ENCODE measurements at places on chromosomes 2 and 18.

GRCh38 chr18:22930089-22930713, 2.9 kb upstream of the RBBP8 start:
- peak; percentile 57 for DNase-seq

- no peak for DNase-seq
Measured at GRCh38 chr18:398935-399630, 101.4 kb downstream of the COLEC12 start.

- no peak for DNase-seq
Measured at GRCh38 chr2:216925636-216926366, 65.9 kb upstream of the TNP1 start.

- DNase-seq, result no peak
Measured at GRCh38 chr2:128573116-128573515, 254.4 kb upstream of the HS6ST1 start.

DNA sequence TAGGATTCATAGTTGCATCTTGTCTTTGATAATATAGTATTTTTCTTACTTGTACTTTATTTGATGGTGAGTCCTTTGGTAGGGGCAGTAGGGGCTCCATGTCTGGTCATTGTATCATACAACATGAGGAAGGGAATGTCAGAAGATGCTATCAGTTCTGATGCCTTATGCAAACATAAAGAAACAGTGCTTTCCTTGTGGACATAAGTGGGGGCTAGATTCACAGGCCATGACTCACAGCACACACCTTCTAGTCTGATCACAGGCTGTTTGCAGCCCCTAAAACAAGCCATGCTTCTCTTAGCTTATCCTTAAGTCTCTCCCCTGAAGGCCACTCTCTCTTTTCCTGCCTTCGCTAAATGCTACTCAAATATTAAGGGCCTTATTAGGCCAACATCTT, 10.7 kb upstream of the SLC14A1 start:
- DNase-seq, result no peak

- DNase-seq, result no peak
Measured at GRCh38 chr2:45342-46130, 769 bp downstream of the FAM110C start.

DNA sequence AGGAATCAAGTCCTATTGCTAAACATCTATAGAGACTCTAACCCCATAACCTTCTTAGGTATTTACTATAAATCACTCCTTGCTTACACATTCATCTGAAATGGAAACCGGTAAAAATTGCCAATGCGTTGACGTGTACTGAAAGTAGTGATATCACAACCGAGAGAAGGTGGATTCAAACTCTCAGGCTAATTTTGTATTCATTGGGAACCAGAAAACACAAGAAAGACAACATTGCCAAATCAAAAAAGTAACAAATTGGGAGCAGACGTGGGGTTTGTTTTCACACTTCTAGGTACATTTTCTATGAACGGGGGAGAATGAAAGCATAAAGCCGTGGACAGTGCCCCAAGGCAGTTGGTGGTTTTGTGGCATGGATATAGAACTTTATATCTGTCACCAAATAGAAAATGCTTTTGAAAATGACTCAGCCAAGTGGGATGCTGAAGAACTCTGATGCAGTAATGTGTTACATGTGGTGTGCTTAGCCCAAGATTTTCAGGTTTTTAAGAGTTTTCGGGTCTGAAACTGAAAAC, 155.1 kb upstream of the RASGRP3 start:
- peak; percentile 26 for DNase-seq

DNA sequence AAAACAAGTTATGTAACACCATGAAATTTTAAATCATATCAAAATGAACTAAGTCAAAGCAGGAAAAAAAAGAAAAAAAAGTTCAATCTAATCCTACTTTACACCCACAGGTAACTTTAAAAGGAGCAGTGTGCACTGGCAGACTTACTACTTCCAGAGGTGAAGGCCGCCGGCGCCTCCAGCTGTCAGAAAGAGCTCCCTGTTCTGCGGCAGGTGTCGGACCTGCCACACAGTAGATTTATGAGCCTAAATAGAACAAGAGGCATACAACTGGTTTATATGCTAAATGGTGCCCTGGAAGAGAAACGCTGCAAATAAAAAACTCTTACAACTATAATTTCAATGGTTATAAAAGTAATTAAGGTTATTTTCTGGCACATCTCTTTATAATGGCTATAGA, 23.1 kb upstream of the PNO1 start:
- no peak for DNase-seq

GRCh38 chr2:172196768-172197431, 94.2 kb upstream of the DLX2 start:
- DNase-seq, result peak; percentile 31

DNA sequence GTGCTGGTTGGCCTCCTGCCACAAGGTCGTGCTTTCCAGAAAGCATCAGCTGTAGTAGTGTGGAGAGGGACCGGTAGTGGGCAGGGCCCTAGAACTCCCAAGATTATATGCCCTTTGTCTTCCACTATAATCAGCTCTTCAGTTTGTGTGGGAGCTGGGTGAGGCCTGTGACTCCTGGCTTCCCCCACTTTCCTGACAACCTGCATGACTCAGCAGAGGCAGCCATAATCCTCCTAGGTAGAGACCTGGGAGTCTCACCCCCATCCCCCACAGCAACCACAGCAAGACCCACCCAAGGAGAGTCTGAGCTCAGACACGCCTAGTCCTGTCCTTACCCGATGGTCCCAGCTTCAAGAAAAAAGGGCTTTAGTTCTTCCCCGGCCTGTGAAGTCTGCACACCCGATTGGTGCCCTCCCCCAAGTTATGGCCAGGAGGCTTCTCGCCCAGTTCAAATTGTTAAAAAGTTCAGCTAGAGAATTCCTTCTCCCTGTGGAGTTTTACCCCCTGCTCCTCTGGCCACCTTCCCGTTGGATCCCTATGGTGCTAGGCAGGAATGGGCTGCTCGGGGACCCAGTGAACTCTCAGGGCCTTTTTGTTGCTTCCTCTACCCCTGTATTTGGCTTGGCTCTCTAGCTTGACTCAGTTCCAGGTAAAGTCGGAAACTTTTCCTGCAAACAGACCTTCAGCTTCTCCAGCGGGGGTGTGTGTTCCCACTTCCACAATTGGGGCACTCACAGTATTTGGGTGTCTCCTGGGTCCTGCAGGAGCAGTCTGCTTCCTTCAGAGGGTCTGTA, 57.8 kb upstream of the FAM237A start:
- no peak for DNase-seq

DNA sequence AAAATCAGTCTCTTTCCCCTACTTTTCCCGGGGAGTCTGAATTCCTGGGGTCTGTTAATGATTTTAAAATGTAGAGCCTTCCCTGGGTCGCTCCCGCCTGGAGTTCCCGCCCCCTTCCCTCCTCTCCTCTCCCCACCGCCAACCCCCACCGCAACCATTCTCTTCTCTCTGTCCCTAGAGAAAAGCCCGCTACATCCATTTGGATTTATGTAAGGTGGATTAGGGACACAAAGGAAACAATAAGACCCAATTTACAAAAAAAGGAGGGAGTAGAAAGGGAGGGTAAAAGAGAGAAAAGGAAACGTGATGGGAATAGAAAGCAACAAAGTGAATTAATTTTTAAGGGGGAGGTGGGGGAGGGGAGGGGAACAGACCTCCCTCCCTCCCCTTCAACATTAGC, 2.2 kb downstream of the EPHA4 start:
- DNase-seq, result no peak

DNA sequence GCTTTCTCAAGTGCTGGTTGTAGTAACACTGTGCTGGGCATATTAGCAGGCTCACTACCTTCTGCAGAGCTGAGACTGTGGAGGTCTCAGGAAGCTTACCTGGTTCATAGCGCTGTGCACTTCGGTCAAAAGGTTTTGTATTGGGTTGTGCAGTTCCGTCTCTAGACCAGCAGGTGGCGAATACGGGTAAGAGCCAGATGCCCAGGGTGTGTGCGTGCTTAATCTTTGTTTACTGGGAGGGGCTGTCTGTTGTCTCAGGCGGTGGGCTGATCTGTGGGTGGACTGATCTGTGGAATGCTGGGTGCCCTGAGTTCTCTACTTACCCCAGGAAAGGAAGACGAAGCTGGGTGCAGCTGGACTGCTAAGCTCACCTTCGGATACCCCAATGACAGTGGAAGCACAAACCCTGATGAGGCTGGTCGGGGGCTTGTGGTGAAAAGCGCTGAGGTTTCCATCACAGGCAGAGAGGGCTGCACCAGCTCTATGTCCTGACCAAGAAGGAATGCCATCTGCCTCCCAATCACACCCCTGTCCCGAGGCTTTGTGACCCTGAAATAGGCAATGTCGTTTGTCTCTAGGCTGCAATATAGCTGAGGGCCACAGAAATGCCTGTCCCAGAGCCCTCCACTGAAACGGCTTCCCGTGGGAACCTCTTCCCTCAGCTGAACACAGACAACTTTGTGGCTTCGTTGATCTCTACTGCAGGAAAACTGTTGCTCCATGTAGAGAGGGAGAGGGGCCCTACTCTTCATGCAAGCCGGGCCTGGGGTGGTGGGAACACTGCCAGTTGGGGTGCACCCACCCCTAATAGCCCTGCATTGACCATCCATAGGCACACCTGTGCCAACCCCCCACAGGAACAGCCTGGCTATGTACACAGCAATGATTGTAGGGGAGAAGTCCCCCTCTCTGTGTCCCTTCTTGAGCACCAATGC, 45.9 kb upstream of the FAM117B start:
- peak; percentile 47 for DNase-seq

GRCh38 chr2:158464426-158465281, 7.9 kb downstream of the PKP4 start:
- no peak for DNase-seq

DNA sequence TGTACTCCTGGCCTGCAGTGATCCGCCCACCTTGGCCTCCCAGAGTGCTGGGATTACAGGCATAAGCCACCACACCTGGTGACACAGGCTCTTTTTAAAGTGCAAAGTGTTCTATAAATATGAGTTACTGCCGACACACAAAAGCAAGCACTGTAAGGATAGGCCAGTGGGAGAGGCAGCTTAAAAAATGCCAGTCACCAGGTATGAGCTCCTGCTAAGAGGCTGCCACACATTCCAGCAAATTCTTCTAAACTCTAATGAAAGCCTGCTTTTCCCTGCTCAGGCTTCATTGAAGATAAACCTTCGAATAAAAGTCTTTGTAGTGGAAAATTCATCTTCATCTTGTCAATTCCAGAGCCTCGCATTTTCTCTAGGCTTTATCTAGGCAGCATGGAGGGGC, 203.0 kb upstream of the PID1 start:
- DNase-seq, result no peak

DNA sequence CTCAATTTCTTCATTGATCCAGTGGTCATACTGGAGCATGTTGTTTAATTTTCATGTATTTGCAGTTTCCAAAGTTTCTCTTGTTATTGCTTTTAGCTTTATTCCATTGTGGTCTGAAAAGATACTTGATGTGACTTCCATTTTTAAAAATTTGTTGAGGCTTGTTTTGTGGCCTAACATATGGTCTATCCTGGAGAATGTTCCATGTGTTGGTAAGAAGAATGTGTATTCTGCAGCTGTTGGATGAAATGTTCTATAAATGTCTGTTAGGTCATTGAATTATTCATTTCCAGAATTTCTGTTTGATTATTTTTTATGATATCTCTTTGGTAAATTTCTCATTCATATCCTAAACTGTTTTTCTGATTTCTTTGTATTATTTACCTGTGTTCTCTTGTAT, 139.8 kb upstream of the THUMPD2 start:
- no peak for DNase-seq

GRCh38 chr2:177797808-177798207, 274.8 kb downstream of the PDE11A start:
- no peak for DNase-seq

GRCh38 chr2:23699580-23699925, 227.4 kb downstream of the ATAD2B start:
- DNase-seq, result no peak

- DNase-seq, result no peak
Measured at GRCh38 chr18:22345718-22346117, 72.0 kb downstream of the CTAGE1 start.

- no peak for DNase-seq
Measured at GRCh38 chr2:109290887-109291643, 162.1 kb downstream of the SH3RF3 start.

- DNase-seq, result no peak
Measured at GRCh38 chr2:235191486-235191885, 239.7 kb downstream of the SH3BP4 start.

- no peak for DNase-seq
Measured at GRCh38 chr18:30489890-30490643, 552.5 kb downstream of the DSC3 start.

GRCh38 chr2:138255670-138256069, 245.9 kb upstream of the SPOPL start:
- no peak for DNase-seq

DNA sequence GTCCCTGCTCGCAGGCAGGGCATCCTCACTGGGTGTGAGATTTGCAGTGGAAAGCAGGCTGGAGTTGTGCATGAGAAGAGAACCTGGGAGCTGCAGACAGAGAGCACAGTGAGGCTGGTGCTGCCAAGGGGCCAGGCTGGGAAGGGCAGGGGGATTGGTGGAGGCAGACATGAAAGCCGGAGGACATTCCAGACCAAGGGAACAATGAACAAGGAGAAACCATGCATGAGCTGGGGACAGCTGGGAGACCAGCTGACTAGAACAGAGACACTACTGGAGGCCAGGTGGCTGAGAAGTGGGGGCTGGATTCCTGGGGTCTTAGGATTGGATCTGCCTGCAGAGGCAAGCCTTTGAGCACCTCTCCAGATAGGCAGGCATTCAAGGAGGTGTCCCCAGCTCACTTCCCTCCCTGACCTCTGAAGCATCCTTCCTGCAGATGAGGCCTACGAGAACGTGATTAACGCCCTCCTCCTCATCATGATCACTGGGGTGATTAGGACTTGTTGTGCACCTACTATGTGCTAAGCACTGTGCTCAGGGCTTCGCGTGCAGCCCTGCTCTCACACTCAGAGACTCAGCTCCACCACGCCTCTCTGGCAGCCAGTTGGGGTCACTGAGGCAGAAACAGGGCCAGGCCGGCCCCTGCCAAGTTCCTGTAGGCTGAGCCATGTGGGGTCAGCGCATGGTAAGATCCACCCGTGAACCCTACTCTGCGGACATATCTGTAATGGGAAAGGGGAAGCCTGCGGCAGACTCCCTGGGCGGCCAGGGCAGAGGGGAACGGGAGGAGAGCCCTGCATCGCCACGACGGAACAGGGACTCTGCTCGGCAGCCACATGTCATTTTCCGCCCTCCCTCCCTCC, 74.8 kb upstream of the SLC66A3 start:
- DNase-seq, result no peak

DNA sequence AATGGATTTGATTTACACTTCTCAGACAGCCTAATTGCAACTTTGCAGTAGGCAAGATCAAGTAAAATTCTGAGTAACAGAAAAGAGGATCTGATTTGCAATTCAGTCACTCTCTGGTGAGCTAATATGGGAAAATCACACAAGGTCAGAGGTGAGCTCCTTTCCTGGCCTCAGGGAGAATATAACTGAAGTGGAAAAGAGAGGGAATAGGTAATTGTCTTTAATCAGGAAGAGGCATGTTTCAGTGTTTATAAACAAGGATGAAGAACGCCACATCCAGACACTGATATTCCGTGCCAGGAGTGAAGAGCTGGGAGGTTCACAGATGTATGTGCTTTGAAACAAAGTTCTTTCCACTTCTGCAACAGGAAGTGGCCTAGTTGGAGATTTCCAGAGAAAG, 127.1 kb downstream of the ETAA1 start:
- no peak for DNase-seq

GRCh38 chr2:20567159-20567925, 83.6 kb downstream of the HS1BP3 start:
- no peak for DNase-seq
